CD4-positive, alpha-beta T cell treated with Interleukin-2 at 100 ng/mL for 4 hours (primary cell): ENCODE measurements at places on chromosomes 3 and 15.

GRCh38 chr3:28799084-28799483, 450.5 kb upstream of the AZI2 start:
- DNase-seq = no peak

GRCh38 chr3:101512396-101512645, 691 bp downstream of the SENP7 start:
- DNase-seq = no peak

GRCh38 chr3:32395496-32395895, 3.8 kb downstream of the CMTM7 start:
- DNase-seq = no peak

- DNase-seq = no peak
Observed at GRCh38 chr3:35651851-35652250, 12.5 kb downstream of the ARPP21 start.

GRCh38 chr15:95973566-95974256, 356.8 kb upstream of the NR2F2 start:
- no peak for DNase-seq

DNA sequence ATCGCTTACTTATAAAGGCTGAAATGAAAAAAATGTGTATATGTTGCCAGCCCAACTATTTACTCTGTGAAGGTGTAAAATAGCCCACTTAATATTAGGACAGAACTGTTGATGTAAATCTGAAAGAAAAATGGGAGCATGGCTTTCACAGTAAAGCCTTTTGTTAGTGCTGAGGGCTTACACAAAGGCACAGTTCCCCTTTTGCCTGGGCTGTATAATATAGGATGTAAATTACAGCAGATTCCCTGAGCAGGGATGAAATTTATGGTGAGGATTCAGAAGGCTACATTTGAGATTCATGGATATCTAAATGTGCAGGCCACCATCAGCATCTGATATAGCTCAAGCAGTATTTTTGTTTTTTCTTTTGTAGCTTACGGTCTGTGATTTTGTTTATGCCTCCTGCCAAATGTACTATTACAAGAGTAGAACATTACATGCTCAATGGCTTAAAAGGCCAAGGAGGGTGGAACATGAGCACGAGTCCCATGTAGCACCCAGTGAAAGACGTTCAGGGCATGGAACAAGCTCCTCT, 109.1 kb upstream of the ATP10A start:
- no peak for DNase-seq

DNA sequence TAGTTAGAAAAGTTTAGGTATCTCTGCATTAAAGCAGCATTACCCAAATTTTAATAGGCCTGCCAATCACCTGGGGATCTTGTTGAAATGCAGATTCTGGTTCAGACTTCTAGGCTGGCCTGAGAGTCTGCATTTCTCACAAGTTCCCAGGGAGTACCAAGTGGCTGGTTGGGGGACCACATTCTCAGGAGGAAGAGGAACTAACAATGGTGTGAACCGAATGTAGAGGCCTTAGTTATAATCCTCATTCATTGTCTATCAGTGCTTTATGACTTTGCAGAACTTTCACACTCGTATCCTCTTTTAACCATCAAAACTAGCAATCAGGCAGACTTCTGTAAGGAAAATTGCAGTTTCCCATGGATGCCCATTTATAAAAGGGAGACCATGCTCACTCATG, 38.2 kb upstream of the UBE2E1 start:
- DNase-seq = no peak

- DNase-seq = no peak
Observed at GRCh38 chr15:83207009-83207659, 489 bp downstream of the HDGFL3 start.

GRCh38 chr15:68040144-68040543, 14.0 kb upstream of the PIAS1 start:
- no peak for DNase-seq
